ENCODE measurements at places on chromosomes 6 and 20.

DNA sequence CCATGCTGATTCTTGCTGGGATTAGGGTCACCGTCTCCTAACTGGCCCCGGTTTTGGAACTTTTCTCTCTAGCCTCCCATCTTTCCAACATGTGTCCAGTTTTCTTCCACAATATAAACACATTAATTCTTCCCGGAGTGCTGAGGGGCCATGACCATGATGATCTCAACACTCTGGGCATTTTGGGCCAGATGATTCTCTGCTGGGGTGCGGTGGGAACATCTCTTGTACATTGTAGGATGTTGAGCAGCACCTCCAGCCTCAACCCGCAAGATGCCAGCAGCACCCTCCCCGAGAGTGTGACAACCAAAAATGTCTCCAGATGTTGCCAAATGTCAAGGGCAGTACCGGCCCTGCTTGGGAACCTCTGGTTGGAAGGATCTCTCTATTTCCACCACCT, 164.8 kb downstream of the TFAP2C start:
- DNase-seq: no peak

- no peak for DNase-seq
Observed at GRCh38 chr6:118859517-118860064, 34.4 kb upstream of the ASF1A start.

GRCh38 chr6:66307490-66307889, 600.5 kb upstream of the EYS start:
- DNase-seq: no peak

GRCh38 chr6:14232889-14233288, 115.3 kb downstream of the CD83 start:
- no peak for DNase-seq

DNA sequence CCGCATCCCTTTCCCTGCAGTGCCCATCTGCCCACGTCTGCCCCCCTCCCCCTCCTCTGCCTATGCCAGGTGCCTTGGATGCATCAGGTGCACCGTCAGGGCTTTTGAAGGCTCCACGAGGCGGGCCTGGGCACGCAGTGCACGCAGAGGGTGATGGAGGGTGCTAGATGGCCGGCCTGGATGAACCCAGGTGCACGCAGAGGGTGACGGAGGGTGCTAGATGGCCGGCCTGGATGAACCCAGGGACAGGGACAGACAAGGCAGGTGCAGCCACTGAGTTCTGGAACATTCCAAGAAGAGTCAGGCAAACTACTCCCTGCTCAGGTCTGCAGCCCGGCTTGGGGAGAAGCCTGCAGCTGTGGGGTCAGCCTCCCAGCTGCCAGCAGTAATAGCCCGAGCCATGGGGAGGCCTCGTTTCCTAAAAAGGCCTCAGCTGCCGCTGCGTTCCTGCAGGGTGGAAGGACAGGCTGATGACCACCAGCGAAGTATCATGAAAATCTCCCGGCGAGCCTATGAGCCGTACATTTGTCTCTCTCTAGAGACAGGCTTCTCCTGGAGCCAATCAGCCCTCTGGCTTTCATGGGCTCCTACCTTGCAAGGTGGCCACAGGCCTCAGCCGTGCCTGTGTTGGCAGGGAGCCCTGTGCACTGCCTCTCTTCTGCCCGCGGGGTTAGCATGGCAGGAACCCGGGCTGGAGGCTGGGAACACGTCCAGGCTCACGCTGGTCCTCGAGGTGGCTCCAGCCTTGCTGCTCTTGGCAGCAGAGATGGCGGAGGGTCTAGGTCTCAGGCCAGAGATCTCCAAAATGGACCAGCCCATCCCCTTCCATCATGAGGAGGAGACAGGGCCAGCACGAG, 29.6 kb downstream of the NTSR1 start:
- no peak for DNase-seq

GRCh38 chr6:149899926-149900619, 2.2 kb upstream of the RAET1E start:
- no peak for DNase-seq

GRCh38 chr6:21947731-21948386, 349.0 kb downstream of the PRL start:
- DNase-seq: no peak

DNA sequence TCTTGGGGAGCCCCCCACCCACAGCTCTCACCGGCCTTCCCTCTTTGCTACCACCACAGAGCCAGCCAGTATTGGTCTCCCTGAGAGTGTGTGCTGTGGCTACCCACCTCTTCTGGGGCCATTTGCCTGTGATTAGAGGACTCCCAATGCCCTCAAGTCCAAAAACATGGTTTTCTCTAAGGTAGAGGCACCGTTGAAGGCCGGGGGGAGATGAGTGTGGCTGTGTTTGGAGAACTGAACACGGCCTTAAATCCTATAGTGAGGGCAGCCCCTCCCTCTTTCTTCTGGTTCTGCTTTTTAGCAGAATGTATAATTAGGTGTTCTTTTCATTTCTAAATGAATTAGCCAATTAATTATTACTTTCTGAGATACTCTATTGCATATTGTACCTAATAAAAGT, 2.5 kb downstream of the CCR6 start:
- no peak for DNase-seq

- DNase-seq: peak; percentile 5
Observed at GRCh38 chr6:83615025-83615999, 93.6 kb downstream of the SNAP91 start.

DNA sequence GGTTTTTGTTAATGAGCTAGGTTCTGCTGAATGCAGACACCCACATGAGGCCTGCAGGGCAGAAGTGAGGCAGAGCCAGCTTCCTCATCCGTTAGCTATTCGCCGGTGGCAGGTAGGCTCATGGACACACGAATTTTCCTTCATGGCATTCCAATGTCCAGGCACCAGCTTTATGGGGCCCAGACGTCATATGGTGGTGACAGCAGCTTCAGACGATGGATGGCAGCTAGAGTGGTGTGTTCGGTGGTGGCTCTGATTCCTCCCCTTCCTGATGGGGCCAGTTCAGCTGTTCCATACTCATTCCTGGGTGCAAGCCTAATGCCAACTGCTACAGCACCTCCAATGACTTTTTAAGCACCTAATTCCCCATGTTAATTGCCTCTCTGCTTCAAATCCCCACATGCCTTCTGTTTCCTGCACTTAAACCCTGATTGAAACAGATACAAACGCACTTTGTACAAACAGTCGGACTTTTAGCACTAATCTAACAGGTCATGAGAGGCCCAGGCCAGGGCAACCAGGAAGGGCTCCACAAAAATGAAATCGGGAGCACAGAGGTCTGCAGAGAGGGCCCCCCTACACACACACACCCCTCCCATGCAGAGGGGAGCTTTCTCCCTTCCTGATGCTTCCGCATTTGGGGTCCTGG, 35.7 kb upstream of the MLN start:
- DNase-seq: no peak

DNA sequence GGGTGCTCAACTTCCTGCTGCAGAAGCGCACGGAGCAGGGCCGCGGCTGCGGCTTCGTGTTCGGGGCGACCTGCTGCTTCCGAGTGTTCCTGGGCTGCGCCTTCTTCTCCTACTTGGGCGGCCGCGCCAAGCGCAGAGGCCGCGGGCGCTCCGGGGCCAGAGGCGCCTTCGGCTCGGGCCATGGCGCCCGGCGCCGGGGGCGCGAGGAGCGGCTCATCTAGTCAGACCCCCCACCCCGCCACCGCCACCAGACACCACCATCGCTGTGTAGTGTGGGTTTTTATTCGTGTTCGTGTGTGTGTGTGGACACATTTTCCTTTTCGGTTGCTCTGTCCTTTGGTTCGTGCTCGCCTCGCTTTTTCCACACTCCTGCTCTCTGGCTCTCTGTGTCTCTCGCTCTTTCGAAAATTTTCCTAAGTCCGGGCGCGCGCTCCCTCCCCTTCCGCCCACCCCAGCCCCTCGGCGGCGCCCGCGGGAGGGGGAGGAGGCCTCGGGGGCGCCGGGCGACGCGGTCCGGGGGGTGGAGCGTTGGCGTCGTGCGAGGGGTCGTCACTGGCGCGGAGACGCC, 38.1 kb downstream of the GNAS start:
- DNase-seq: peak; percentile 73

GRCh38 chr20:35788796-35789195, 17.0 kb downstream of the PHF20 start:
- DNase-seq: no peak

DNA sequence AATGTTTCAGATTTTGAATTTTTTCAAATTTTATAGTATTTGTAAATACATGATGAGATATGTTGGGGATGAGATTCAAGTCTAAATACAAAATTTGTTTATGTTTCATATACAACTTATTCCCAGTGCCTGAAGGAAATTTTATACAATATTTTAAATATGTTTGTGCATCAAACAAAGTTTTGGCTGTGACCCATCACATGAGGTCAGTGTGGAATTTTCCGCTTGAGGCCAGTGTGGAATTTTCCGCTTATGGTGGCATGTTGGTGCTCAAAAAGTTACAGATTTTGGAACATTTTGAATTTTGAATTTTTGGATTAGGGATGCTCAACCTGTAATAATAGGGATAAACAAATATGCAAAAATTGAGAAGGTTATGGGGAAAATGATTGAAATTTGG, 356.6 kb upstream of the JAG1 start:
- no peak for DNase-seq

- no peak for DNase-seq
Observed at GRCh38 chr6:40669343-40669742, 82.2 kb upstream of the LRFN2 start.

DNA sequence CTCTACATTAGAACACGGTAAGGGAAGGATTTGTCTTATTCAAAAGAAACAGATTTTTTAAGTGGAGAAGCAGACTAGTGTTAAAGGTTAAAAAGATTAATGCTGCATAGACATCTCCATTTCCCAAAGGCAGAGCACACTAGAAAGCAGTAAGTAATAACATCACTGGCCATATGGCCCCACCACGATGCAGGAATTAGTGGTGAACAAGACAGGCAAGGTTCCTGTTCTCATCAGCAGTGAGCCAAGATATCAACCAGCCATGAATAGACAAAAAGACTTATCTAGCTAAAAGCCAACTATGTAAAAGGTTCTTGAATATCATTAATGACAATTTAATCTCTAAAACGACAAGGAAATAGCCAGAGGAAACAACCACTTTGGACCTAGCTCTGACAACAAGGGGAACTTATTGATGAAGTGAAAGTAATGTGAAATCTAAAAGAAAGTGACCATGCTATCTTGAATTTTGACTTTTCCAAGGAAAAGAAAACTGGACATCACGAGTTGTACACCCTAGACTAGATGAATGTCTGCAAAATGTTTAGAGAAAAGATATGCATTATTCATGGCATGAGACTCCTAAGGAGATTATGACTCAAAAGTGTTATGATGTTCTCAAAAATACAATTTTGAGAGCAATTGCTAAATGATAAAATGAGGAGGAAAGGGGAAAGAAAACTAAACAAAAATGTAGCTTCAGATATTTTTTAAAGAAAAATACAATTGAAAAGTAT, 157.9 kb upstream of the STXBP5 start:
- no peak for DNase-seq

DNA sequence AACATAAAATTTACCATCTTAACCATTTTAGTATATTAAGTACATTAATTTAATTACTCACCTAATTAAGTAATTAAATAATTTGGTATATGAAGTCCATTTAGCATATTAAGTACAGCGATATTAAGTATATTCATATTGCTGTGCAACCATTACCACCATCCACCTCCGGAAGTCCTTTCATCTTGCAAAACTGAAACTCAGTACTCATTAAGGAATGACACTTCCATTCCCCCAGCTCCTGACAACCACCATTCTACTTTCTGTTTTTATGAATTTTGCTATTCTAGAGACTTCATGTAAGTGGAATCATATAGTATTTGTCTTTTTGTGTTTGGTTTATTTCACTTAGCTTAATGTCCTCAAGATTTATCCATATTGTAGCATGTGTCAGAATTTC, 61.1 kb upstream of the GTSF1L start:
- DNase-seq: no peak

- no peak for DNase-seq
Observed at GRCh38 chr6:96563853-96564252, 925 bp downstream of the FHL5 start.

- DNase-seq: no peak
Observed at GRCh38 chr6:163948250-163948649, 533.7 kb downstream of the QKI start.

Data from activated CD8-positive, alpha-beta T cell treated with anti-CD3 and anti-CD28 coated beads for 36 hours (primary cell).